ENCODE measurements at places on chromosomes 1 and 21. TPM values are rescaled to one million over a fixed set of nuclear protein-coding genes. Genes with fewer than 3 reads are reported as not detected.

SLFNL1 gene
- 0.23 TPM for total RNA-seq

RAB42 gene
- total RNA-seq: 3.7 TPM

S100A6 gene
- total RNA-seq: 182 TPM

IVL gene
- total RNA-seq: not detected

LGR6 gene
- total RNA-seq: 0.75 TPM

ERVH48-1 gene
- not detected for total RNA-seq

KCNA3 gene
- total RNA-seq: 2.3 TPM

GUCA2A gene
- not detected for total RNA-seq

KPRP gene
- total RNA-seq: not detected

SERPINC1 gene
- not detected for total RNA-seq

GJA9 gene
- total RNA-seq: not detected

SESN2 gene
- 3.8 TPM for total RNA-seq

LZIC gene
- 31.8 TPM for total RNA-seq

SLAMF9 gene
- not detected for total RNA-seq

TCHH gene
- not detected for total RNA-seq

CASQ1 gene
- total RNA-seq: 49.3 TPM

NTMT2 gene
- 0.56 TPM for total RNA-seq

NHLH1 gene
- total RNA-seq: not detected

KRTAP25-1 gene
- total RNA-seq: not detected

TNN gene
- total RNA-seq: 0.16 TPM

SMG5 gene
- total RNA-seq: 60.6 TPM

SPRR4 gene
- total RNA-seq: not detected

VASH2 gene
- total RNA-seq: 0.48 TPM

CFAP141 gene
- not detected for total RNA-seq

LAMC1 gene
- 119 TPM for total RNA-seq

ACTL8 gene
- not detected for total RNA-seq

FCRLB gene
- 0.66 TPM for total RNA-seq

BMP8B gene
- 0.22 TPM for total RNA-seq

FBLIM1 gene
- total RNA-seq: 73.8 TPM

UMODL1 gene
- 0.07 TPM for total RNA-seq

OR2T33 gene
- not detected for total RNA-seq

MYOC gene
- 0.49 TPM for total RNA-seq

MCOLN3 gene
- 1.4 TPM for total RNA-seq

IRF6 gene
- total RNA-seq: 28.6 TPM

LCE1C gene
- total RNA-seq: not detected

RUSC1 gene
- total RNA-seq: 24.0 TPM

KISS1 gene
- not detected for total RNA-seq

RNU1-2 gene
- total RNA-seq: 2,606 TPM

AMPD2 gene
- total RNA-seq: 12.0 TPM

TRAF3IP3 gene
- 0.91 TPM for total RNA-seq

SLC1A7 gene
- total RNA-seq: 0.49 TPM

CAPN8 gene
- total RNA-seq: not detected

TSPAN1 gene
- 1.1 TPM for total RNA-seq

TFF2 gene
- total RNA-seq: not detected

TENT5C gene
- 20.6 TPM for total RNA-seq

HUNK gene
- 1.4 TPM for total RNA-seq

RPS8 gene
- 1,012 TPM for total RNA-seq

DISC1 gene
- total RNA-seq: 2.6 TPM

ARHGAP29 gene
- total RNA-seq: 31.8 TPM

GJC2 gene
- total RNA-seq: 1.7 TPM

RSPO1 gene
- total RNA-seq: not detected

BRINP2 gene
- total RNA-seq: 0.11 TPM

LAMB3 gene
- total RNA-seq: 6.1 TPM

AIRE gene
- total RNA-seq: 0.16 TPM

STXBP3 gene
- total RNA-seq: 33.7 TPM

SPATC1L gene
- 10.6 TPM for total RNA-seq
